ENCODE measurements at places on chromosomes 4 and X. TPM values are rescaled to one million over a fixed set of nuclear protein-coding genes. Genes with fewer than 3 reads are reported as not detected.

- no peak for DNase-seq
These were observed 38.2 kb upstream of the CLCN4 start for GRCh38 chrX:10118530-10118929.

- DNase-seq = no peak
These were observed 61.6 kb upstream of the NAP1L5 start for GRCh38 chr4:88759039-88759894.

- DNase-seq = no peak
These were observed 390.8 kb upstream of the BOD1L1 start for GRCh38 chr4:14018191-14018853.

FUNDC1 gene
- 16.2 TPM for total RNA-seq

MYL5 gene
- total RNA-seq = 7.4 TPM

DDIT4L gene
- not detected for total RNA-seq

CT45A1 gene
- not detected for total RNA-seq

SORCS2 gene
- total RNA-seq = not detected

Data from activated naive CD4-positive, alpha-beta T cell treated with anti-CD3 and anti-CD28 coated beads, Interleukin-2, amount 50 U/mL, for 72 hours (primary cell).